Fibroblast of pulmonary artery (primary cell): ENCODE measurements at places on chromosomes 3 and 15.

- no peak for DNase-seq
Observed at GRCh38 chr3:116034794-116035193, 410.5 kb downstream of the LSAMP start.

- DNase-seq: no peak
Observed at GRCh38 chr3:45330510-45331295, 57.7 kb upstream of the LARS2 start.

GRCh38 chr3:48614044-48614443, 4.6 kb upstream of the UQCRC1 start:
- DNase-seq: peak; percentile 87

DNA sequence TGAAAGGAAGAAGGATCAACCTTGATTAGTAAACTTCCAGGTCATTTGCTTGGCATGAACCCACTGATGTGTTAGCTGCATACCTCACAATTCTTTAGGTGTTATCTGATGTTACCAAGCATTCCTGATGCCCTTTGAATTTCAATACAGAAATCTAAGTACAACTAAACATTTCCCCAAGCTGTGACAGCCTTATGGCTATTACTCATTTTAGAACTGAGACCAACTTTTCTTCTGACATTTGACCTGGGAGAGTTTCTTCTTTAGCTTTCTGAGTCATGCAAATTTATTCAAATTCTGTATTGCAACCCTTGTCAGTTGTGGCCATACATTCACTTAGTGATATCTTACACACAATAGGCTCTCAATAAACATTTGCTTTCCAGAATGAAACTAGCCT, 124.3 kb downstream of the TIGIT start:
- no peak for DNase-seq
